Caudate nucleus (tissue), 63 donors: ENCODE measurements at places on chromosomes 7 and 10.

- no peak for DNase-seq
Measured at GRCh38 chr7:54917613-54918391, 101.0 kb upstream of the EGFR start.

DNA sequence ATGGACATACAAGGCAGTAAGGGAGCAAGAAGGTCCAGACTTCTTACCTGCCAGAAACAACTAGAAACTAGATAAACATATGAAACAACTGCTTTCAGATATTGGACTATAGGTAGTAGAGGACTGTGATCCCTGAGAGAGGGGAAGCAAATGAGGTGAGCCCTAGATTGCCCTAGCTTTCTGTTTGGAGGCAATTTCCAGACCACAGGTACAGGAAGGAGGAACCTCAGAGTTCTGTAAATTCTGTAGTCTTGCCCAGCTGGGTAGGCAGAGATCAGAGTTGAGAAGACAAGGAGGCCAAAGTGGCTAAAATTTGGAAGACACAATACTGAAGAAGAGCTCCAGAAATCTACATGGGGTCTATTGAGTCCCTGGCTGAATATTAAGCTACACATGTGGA is 21.0 kb downstream of the CDK6 start:
- DNase-seq = no peak

GRCh38 chr10:110498982-110499795 is 1.5 kb downstream of the DUSP5 start:
- DNase-seq = no peak

DNA sequence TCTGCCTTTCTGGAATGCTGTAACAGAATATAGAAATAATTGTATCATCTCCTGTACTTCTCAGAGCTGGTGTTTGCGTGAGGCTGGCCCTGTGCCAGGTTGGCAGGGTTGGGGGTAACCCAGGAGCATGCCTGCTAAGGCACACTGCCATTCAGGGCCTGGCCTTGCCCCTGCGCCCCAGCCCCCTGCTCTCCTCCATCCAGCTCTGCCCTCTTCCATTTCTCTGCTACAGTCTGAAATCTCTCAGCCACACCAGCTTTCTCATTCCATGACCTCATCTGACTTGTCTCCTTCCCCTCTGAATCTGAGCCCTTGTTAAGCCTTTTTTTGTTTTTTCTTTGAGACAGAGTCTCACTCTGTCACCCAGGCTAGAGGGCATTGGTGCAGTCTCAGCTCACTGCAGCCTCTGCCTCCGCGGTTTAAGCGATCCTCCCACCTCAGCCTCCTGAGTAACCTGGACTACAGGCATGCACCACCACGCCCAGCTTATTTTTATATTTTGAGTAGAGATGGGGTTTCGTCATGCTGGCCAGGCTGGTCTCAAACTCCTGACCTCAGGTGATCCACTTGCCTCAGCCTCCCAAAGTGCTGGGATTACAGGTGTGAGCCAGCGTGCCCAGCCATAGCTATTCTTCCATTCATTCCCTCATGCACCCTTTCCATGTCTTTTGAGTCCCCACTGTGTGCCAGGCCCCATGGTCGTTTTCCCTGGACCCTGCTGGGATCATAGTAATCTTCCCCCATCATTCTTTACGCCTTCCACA is 206.8 kb downstream of the CUX1 start:
- no peak for DNase-seq

GRCh38 chr10:23402856-23403255 is 36.0 kb upstream of the OTUD1 start:
- DNase-seq = no peak

- DNase-seq = no peak
Measured at GRCh38 chr10:77608281-77608680, 29.3 kb downstream of the KCNMA1 start.

DNA sequence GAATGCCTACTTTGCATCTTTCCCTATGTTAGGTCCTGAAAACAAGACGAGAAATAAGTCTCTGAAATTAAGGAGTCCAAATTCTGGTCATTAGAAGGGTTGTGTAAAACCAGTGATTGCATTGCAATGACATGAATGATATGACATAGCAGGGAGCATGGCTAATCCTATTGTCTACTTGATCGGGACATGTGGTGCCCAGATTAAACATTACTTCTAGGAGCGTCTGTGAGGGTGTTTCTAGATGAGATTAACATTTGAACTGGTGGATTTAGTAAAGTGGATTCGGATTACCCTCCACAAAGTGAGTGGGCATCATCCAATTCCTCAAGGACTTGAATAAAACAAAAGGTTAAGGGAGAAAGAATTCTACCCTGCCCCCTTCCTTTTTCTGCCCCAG is 434.9 kb upstream of the KLF6 start:
- DNase-seq = no peak

- no peak for DNase-seq
Measured at GRCh38 chr7:17743316-17743715, 197.0 kb downstream of the SNX13 start.

DNA sequence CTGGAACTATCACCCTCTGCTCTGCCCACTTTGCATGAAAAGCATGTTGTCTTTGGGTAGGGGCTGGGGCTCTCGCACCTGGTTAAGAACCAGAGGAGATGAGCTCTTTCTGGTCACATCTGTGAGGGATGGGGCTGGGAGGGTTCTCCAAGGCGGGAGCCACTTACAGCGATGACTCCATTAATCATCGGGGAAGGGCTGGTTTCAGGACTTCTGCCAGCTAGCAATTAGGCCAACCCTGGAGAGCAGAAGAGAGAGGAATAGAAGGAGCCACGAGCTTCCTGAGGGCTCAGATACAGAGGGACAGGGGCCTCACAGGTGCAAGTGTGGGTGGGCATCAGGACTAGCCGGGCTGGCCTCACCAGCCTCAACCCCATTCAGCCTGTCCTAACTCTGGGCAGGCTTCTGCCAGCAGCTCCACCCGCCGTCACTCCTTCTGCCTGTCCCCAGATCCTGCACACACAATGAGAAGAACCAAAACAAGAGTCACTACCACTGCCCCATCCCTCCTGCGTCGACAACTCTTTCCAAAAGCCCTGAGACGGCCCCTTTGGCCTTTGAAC is 8.4 kb downstream of the AQP1 start:
- DNase-seq = no peak

DNA sequence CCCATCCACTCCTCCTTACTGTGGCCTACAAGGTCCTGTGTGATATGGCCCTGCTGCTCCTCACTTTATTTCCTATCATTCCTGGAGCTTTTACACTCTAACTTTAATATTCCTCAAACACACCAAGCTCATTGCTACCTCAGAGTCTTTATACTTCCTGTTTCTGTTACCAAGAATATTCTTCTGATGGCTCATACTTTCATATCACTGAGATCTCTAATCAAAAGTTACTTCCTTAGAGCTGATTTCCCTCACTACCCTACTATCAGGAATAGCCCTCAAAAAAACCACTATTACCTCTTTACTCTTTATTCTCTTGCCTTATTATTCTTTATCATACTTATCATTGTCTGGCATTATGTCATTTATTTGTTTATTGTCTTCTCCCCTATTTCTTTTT is 5.8 kb upstream of the PPP3CB start:
- DNase-seq = no peak

GRCh38 chr10:113916053-113916452 is 61.6 kb downstream of the NHLRC2 start:
- DNase-seq = no peak

DNA sequence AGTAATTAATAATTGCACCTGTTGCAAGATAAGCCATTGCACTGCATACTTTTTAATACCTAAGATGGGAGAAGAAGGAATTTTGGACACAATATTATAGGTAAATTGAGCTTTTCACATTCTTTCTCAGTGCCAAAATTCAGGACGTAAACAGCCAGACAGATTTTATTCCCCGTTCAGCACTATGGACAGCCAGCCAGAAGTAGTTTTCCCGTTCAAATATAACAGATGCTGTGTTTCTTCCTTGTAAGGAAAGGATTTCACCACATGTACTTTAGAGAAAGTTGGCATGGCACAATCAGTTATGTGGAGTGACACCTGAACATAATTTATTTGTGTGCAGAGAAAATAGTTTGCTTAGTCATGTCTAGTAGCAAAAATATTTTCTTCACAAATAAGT is 34.8 kb downstream of the SEMA3E start:
- no peak for DNase-seq

DNA sequence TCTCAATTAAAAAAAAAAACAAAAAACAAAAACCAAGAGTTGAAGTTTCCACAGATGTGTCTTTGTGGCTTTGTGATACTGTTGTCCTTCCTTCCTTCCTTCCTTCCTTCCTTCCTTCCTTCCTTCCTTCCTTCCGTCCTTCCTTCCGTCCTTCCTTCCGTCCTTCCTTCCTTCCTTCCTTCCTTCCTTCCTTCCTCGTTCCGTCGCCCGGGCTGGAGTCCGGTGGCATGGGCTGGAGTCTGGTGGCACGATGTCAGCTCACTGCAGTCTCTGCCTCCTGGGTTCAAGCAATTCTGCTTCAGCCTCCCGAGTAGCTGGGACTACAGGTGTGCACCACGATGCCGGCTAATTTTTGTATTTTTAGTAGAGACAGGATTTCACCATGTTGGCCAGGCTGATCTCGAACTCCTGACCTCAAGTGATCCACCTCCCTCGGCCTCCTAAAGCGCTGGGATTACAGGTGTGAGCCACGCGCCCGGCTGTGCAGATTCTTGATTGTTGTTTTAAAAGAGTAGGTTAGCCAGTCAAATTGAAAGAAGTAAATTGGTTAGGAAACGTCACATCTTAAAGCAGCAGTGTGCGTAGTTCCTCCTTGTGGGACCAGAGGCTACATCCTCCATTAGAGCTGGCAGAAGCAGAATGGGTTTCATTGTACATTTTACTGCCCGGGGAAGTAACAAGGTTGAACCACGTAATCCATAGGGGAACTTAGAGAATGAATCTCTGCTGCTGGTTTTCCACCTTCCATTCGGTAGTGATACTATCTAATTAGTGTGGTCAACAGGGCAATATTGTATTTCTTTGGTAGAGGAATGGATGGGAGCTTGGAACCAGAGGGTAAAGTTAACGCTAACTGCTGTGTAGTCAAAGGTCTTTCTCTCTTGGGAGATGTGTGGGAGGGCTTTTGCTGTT is 20.6 kb downstream of the DNAJB6 start:
- no peak for DNase-seq

- DNase-seq = no peak
Measured at GRCh38 chr10:85673270-85673669, 693.3 kb downstream of the GRID1 start.

DNA sequence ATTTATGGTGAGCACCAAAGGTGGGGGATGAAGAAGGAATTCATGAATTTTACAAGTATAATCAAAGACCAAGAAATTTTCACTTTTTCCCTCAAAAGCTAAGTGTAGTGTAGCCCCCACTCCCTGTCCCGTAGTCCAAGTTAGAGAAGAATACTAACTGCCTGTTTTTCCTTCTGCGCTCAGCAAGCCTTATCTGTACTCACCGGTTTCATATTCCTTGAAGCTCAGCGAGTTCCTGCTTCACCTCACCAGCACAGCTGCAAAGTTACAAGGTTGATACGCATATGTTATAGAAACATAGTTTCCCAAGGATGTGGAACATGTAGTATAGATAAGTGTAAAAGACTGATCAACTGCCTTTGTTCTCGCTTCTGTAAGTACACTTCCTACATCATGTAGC is 16.0 kb upstream of the ZNF33B start:
- DNase-seq = no peak

DNA sequence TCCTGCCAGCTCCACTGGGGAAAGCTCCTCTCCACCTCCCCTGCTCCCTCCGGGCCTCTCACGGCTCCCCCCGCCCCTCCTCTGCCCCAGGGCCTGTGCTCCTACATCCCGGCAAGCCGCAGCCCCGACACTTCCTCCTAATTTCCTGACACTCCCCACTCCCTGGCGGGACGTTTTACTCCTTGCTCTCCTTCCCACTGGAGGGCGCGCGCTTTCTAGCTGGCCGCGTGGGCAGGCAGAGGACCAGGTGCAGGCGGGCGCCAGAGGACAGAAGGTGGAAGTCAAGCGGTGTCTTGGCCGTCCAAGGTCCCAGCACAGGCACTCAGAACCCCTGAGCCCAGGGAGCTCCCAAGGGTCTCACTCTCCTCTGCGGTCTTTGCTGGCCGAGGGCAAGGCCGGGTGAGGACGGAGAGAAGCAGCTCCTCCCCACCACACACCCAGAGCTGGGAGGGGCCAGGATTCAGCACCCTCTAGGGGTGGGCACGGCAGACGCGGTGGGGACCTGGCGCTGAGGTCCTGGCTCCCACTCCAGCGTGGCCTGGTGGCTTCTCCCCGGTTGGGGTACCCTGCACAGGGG is 19.1 kb downstream of the ADAM8 start:
- no peak for DNase-seq

DNA sequence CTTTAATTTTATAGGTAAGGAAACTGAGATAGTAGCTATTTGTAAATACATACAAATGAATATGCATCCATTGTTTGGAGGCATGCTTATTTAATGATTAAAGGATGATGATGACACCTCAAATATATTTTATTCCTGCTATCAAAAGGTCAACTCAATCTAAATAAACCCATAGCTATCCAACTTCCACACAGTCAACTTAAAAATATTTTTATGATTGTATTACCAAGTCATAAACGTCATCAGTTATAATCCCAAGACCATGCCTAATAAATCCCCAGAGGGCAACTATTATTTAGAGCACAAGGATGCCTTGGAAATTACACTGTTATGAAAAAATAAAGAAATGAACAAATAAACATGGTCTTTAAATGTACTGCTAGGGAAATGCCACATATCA is 102.1 kb downstream of the MPP7 start:
- no peak for DNase-seq
